ENCODE measurements at places on chromosomes 4 and X.

DNA sequence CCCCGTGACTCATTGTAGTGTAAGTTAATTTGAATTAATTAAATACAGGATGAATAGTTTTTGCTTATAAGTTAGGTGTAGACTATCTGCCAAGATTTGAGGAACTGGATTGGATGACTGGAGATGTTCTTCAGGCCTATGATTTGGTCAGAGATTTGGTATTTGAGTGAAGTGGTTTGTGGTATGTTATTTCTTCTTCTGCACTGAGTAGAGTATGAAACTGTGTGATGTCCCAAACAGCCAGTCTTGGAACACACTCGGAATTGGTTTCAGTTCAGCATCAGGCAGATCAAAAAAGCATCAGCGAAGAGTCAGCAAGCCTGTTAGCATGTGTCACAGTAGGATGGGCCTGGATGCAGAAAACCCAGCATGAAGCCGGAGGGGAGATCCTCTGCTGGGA, 294.1 kb downstream of the ARHGAP10 start:
- no peak for DNase-seq

- no peak for DNase-seq
These were observed 220.8 kb downstream of the SPANXN3 start for GRCh38 chrX:143296521-143296920.

DNA sequence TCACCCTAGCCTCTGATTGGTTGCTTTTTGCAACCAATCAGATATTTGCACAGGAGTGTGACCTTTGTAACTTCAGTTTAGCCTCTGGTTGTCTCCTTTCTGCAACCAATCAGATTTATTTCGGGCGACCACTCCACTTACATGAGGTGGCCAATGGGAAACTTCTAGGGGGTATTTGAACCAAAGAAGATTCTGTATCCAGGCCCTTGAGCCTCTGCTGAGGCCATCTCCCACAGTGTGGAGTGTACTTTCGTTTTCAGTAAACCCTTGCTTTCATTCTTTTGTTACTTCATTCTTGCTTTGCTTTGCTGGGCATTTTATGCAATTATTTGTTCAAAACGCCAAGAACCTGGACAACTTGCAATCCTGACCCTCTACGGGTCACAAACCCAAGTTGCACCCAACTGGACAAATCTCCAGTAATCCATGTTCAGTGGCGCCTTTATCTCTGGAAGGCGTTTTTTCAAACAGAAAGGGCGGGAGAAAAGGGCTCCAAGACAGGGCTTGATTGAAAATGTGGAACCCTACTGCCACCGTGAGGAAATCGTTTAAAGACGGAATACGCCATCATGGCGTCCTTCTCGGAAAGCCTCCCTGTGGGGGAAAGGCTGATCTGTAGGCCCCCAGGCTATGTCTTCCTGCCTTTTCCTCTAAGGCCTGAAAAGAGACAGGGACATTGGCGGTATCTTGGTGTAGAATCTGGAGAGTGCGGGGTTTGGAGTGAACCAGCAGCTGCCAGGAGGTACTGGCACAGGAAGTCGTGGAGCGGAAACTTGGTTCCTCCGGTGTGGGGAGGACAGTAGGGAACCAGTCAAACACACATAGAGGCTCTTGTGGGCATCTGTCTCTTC, 184.6 kb downstream of the OR13H1 start:
- DNase-seq, result no peak

GRCh38 chrX:75365243-75365975, 91.5 kb downstream of the UPRT start:
- DNase-seq, result no peak

GRCh38 chr4:95465010-95465409, 83.8 kb downstream of the UNC5C start:
- DNase-seq, result no peak

GRCh38 chrX:70171624-70172023, 5.7 kb upstream of the DGAT2L6 start:
- DNase-seq, result no peak

DNA sequence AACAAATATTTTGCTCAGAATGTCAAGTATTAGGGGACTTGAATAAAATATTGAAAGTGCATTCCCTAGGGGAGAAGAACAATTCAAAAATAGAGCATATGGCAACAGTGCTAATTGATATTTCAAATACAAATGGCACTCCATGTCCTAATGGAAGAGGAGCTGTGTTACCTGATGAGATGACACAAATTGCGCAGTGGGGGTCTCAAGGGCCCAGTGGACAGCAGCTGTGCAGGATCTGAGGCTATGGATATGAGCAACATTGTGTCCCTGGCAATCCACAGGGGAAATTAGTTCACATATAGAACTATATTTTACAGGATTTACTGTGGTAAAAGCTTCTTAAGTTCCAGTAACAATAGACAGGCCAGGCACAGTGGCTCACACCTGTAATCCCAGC, 17.4 kb upstream of the USP46 start:
- no peak for DNase-seq

DNA sequence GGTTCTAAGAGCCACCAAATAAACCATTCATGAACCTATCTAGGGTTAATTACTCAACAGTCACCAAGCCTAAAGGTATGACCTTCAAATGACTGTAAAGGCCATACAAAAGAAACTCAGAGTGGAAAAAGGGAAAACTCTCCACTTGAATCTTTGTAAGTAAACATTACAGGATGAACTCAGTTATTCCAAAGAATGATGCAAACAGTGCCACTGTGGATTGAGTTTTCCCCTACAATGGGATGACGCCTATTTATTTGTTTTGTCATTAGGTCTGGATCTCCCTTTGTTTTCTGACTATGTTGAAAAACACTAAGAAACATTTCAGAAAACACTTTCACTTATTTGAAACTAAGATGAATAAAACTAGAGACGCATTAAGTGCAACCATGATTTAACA, 12.7 kb downstream of the NUDT6 start:
- DNase-seq, result no peak

GRCh38 chrX:131063613-131064012, 5.5 kb downstream of the ARHGAP36 start:
- DNase-seq, result no peak

GRCh38 chr4:177403746-177404145, 38.5 kb downstream of the AGA start:
- no peak for DNase-seq

GRCh38 chrX:40684092-40684491, 36.7 kb upstream of the CXorf38 start:
- no peak for DNase-seq

DNA sequence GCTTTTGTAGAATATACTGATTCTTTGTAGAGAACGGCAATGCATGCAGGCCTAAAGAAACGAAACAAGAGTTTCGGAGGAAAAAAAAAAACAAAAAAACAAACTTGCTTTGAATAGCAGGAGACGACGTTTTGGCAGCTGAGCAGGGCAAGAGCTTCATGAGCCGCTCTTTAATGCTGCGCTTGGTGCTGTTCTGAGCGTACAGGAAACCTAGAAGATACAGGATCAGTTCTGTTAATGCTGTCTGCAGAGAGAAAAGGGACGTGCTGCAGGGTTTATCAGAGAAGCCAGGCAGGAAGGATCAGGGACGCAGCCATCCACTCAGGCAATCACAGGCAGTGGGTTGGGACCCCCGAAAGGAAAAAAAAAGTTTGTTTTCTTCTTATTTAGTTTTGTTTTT, 182.2 kb downstream of the PACRGL start:
- DNase-seq, result no peak

GRCh38 chr4:3255611-3256186, 6.7 kb downstream of the MSANTD1 start:
- DNase-seq, result no peak

GRCh38 chrX:40209951-40210617, 112.3 kb upstream of the BCOR start:
- DNase-seq, result no peak

GRCh38 chrX:123277821-123278220, 93.7 kb downstream of the GRIA3 start:
- DNase-seq, result no peak

- no peak for DNase-seq
These were observed 10.9 kb upstream of the UVSSA start for GRCh38 chr4:1336088-1336491.

GRCh38 chr4:10629394-10629793, 55.2 kb downstream of the CLNK start:
- DNase-seq, result no peak

DNA sequence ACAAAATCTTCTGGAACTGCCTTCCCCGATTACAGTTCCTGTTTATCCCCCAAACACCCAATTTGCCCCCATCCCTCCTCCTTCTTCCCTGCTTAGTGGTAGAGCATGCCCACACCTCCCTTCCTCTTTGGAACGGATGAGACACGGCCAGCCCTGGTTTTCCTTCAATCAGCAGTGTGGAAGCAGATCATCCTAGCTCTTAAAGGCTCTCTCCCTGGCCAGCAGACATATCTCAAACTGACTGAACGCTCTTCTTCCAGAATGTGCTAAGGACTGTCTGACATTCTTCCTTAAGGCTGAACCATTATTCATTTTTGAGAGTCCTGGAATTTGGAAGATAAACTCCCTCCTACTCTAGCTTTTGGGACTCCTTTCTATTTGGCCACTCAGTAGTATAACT, 161.1 kb downstream of the TRIML1 start:
- DNase-seq, result no peak

GRCh38 chr4:60992037-60992436, 208.1 kb upstream of the ADGRL3 start:
- no peak for DNase-seq

- no peak for DNase-seq
These were observed 28.3 kb downstream of the NBDY start for GRCh38 chrX:56757327-56757726.

GRCh38 chr4:45409536-45409935, 683.2 kb upstream of the GNPDA2 start:
- DNase-seq, result no peak

GRCh38 chr4:48079972-48080391, 54.1 kb downstream of the TXK start:
- no peak for DNase-seq

DNA sequence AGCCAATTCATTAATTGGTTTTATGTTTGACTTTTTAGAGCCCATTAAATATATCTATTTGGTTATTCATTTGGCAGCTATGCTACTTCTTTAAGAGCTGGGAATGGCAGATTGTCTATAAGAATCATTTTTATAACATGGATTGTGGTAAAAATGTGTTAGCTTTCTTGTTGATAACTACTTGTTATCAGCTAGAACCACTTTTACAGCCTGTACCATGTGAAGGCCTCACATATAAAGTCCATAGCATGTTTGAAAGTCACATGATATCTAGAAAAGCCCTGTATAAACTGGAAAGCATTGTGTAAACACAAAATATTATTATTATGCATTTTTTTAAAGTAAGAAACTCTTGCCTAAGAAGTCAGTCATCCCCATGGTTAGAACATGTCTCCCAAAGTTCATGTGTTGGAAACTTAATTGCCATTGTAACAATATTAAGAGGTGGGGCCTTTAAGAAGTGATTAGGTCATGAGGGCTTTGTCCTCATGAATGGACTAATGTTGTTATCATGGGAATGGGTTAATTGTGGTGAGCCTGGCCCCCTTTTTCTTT, 110.9 kb upstream of the BMP2K start:
- no peak for DNase-seq

- no peak for DNase-seq
These were observed 119.6 kb downstream of the PDLIM5 start for GRCh38 chr4:94571298-94571697.

DNA sequence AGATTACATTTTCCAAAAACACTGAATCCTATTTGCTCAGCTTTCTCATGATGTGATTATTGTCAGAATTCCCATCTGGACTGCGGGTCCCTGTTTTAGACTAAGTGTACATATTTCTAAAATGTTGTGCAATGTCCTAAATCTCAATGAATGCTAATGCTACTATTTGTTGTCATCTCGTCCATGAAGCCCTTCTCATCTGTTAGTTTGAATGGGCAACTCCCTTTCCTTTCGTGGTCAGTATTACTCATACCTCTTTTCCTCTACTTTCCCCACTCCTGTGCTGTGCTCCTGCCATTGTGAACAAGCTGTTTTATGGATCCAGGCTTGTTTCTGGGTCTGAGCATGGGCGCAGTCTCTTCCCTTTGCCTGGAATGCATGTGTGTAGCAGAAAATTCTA, 91.0 kb downstream of the MID1 start:
- DNase-seq, result no peak

GRCh38 chrX:17038681-17039161, 92.3 kb downstream of the REPS2 start:
- no peak for DNase-seq

DNA sequence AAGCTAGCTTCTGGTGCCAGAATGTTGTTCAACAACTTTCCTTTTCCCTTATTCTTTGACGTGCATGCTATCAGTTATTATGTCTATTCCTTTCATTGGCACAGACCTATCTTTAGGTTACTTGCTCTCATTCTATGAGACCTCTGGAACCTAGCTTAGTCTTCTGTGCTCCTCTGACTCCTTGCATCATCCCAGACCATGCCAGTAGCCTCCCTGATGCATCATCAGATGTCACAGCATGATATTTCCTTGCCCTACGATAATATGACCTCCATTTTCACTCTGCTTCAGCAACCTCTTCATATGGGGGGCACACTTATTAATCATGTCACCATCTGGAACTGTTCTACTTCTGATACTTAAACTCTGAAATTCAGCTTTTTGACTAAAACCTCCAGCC, 37.2 kb downstream of the CLCN5 start:
- DNase-seq, result no peak

DNA sequence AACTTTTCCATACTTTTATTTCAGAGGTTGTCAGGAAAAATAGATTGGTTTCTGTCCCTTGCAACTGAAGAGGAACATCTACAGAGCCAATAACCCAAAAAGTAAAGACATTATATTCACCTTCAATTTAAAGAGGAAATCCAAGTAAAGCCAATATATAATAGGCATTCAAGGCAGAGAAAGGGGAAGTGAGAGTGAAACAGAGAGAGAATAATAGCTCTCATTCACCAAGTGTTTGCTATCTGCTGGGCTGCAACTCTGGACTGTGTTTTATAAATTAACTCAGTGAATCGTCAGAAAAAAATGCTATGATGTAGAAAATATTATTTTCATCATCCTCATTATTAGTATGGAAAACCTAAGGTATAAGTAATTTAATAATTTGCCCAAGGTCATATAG, 448.5 kb downstream of the TRAM1L1 start:
- no peak for DNase-seq

DNA sequence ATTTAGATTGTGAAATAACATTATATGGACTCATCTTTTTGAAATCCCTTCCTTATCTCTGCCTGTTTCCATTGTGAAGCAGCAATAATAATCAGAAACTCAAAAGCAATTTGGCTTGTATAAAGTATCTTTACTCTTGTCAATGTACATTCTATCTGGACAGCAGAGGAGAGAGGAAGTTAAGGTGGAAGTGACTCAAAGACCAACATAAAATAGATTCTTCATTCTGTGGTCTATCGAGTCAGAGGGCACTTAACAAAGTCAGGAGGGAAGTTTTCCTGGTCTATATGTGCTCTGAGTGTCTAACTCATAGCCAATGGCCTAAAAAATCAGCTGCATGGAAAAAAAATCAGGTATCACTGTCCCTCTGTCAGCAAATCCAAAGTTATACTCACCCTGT, 155.5 kb downstream of the EMCN start:
- no peak for DNase-seq
